ENCODE measurements at places on chromosomes 16 and 17.
A peak's percentile ranks its signal among the peaks of the same experiment; 100 is the strongest.

- no peak for DNase-seq
Observed at GRCh38 chr17:50111673-50112655, 16.8 kb downstream of the PDK2 start.

DNA sequence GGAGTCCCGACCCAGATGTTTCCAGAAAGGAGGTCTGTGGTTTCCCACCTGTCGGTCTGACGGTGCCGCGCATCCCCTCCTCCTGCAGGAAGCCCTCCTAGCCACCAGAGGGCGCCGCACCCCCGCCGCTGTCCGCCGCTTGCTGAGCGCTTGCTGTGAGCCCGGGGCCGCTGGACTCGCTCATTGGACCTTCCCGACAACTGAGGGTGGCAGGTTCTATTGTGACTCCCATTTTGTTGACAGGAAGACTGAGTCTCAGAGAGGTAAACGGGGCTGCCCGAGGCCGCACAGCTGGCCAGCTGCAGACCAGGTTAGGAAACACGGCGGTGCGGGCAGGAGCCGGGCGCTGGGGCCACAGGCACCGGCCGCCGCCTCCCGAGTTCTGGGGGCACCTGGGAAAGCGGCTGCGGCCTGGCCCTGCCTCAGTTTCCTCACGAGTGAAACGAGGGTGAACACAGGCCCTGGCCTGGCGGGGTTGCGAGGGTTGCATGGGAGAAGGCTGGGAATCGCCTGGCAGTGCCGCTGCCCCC is 191.1 kb upstream of the CIBAR2 start:
- DNase-seq, result no peak

GRCh38 chr16:76835779-76836300 is 355.1 kb upstream of the MON1B start:
- DNase-seq, result no peak

GRCh38 chr17:45824475-45824874 is 20.2 kb upstream of the SPPL2C start:
- no peak for DNase-seq

- DNase-seq, result no peak
Observed at GRCh38 chr16:54176376-54176901, 110.1 kb downstream of the IRX3 start.

- no peak for DNase-seq
Observed at GRCh38 chr17:1690544-1691221, 6.0 kb upstream of the PRPF8 start.

GRCh38 chr17:30234964-30235363 is 533 bp downstream of the SLC6A4 start:
- no peak for DNase-seq

DNA sequence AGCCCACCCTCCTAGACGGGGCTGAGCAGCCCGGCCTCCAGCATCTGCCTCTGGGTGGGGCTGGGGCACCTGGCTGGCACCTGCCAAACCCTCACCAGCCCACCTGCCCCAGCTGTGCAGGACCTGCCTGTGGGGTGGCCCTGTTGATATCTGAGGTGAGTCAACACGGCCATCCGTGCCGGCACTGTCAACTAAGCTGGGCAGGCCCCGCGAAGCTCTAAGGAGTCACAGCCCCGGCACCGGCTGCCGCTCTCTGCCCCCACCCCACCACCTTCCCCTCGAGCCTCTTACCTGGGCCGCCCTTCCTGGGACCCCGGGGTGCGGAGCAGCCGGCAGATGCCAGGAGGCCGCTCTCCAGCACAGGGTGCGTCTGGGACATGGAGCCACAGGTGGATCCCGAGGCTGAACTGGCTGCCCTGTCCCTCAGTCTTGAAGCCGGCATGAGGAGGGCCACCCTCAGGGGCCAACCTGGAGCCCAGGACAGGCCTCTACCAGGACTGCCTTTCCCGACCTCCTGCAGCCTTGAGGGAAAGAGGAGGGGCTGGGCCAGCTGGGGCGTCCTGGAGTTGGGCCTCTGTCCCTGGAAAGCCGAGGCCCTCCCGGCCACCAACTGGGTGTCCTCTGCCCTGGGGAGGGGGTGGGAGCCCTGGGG is 515 bp downstream of the CBFA2T3 start:
- no peak for DNase-seq

DNA sequence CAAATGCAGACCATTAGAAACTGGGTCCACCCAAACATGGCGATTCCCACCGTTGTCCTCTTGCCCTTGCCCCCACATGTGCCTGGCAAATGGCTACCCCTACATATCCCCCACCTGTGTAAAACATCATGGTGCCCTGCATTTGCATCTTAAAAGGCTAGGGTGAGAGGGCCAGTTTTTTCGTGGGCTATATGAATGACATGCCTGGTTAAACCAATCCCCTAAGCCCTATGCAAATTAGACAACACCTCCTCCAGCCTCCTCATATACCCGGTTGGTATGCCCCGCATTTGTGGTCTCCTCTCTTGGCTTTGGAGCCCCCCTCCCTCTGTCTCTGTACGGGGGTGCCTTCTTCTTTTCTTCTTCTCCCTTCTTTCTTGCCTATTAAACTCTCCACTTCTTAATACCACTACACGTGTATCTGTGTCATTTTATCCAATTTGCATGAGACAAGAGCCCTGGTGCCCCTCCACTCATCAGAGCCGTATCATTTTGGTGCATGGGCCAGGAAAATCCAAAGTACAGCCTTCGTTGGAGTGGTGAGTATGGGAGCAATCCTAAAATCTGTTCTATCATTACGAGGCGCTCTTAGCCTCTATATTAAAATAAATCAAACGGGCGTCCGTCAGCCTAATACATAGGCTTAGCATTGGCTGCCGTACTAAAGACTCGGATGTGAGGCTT is 30.1 kb downstream of the QPRT start:
- no peak for DNase-seq

GRCh38 chr16:81520560-81521135 is 76.0 kb downstream of the CMIP start:
- no peak for DNase-seq

GRCh38 chr17:76271669-76272540 is 6.8 kb downstream of the UBALD2 start:
- DNase-seq, result no peak

DNA sequence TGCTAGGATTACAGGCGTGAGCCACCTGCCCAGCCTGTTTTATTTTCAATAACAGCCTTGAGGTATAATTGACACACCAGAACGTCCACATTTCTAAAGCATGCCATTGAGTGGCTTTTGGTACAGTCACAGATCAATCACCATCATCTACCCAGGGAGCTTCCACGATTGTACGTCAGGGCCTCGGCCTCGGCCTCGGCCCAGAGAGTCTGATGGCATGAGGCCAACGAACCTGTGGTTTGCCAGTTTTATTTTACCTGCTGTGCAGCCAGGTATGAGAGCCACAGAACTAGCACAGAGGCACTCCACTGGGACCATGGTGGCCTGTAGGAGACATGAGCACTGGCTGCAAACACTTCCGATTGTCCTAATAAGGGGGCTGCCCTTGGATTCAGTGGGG is 8.3 kb downstream of the UBALD1 start:
- no peak for DNase-seq

DNA sequence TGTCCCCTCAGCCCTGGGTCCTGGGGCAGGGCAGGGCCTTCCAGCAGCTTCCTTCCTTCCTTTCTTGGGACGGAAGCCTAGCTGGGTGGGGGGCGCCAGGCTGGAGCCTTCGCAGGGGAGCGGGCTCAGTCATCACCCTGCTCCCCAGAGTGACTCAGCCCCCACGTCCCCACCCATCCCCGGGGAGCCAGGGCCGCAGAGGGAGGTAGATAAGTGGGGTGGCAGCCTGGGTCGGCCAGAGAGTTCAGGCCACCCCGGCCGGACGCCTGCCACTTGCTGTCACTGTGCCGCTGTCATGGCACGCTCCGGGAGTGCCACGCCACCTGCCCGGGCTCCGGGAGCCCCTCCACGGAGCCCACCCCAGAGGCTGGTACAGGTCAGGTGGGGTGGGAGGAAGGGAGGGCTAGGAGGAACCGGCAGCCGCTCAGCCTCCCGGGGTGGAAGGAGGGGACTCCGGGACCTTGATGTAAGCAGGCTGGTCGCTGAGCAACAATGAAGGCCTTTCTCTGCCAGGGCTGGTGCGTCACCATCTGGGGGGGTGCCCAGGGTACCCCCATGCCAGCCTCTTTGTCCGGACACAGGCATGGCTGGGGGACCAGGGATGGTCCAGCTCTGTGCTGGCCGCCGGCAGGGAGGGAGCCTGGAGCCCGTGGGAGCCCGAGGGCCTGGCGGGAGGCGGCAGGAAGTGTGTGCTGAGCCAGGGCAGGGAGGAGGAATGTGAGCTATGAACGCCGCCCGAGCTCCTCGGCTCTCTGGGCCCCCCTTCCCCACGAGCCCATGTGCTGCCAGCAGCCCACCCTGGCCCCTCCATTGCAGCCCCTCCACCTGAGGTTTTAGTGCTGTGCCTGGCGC is 6.6 kb downstream of the NHERF2 start:
- DNase-seq, result no peak

- DNase-seq, result no peak
Observed at GRCh38 chr17:12769981-12770380, 19.3 kb upstream of the ARHGAP44 start.

DNA sequence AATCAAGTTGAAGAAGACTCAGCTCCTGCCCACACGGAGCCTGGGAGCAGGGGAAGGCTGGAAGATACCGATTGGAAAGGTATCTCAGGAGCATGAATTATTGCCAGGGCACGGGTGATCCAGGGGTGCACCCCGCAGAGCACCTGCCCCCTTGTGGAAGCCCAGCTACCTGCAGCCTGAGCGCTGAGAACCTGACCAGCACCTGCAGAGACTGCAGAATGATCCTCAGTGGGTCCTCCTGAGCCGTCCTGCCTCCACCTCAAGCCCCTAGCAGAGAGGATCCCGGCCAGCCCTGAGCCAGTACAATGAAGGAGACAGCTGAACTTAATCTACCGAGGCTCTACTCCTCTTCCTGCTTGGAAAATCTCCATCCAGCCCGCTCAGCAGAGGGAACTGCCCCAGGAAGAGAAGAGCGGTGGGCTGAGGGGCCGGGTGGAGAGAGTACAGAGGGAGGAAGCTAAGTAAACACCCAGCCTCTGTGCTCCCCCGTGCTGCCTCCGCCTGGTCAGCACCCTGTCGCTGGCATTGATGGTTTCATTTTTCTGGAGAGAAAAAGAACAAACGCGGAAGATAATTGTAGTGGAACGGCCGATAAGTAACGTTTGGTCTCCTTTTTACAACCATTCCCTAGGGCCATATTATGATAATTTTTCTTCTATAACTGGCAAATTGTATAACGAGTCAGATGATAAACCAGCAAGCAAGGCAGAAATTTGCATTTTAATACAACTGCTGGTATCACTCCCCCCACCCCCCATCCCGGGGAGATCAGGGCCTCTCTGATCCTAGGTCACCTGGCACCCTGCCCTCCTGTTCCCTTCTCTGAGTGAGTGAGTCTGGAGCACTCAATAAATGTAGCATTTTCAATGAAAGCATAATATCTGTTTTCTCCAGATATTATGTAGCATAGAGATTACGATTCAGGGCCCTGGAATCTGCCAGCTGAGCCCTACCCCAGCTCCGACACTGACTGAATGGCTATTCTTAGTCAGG is 204.5 kb upstream of the RPL38 start:
- peak; percentile 40 for DNase-seq

- DNase-seq, result no peak
Observed at GRCh38 chr17:17580662-17581470, 10.6 kb downstream of the PEMT start.
